ENCODE measurements at places on chromosomes 4 and X.
A peak's percentile ranks its signal among the peaks of the same experiment; 100 is the strongest.

DNA sequence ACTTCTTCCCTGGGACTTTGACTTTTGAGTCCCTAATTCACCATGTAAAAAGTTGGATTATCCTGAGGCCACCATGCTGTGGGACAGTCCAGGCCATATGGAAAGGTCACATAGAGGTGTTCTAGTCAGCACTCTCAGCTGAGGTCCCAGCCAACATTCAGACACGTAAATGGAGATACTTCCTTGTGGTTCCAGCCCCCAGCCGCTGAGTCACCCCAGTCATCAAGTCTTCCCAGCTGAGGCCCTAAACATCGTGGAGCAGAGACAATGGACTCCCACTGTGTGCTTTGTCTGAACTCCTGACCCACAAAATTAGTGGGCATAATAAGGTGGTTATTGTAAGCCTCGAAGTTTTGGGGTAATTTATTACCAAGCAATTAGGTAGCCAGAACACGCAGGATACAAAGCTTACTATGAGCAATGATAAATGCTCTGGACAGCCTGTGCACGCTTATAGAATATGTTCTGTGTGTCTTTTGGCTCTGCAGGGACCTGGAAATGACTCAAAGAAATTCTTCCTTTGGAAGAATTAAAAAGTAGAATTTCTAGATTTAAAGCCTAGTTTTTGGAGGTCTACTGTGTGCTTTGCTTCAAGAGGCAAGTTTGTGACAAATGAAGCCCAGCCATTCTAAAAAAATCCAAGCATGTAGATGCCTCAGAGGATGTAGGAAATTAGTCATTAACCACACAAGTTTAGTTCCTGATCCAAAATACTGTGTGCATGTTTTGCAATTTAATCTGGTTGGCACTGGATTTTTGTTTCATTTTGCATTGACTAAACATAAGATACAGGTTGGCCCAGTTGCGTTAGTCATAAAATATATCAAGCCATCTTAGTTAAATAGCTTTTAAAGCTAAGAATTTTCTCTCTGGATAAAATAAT lies 33.2 kb upstream of the SLC9A7 start:
- H3K27me3 ChIP-seq, result no peaks in the 10 kb centered on the region
- no peak for DNase-seq
- no peak overlapping the region for H3K4me3 ChIP-seq
- H3K4me1 ChIP-seq, result no peaks in the 10 kb centered on the region

GRCh38 chrX:39905538-39905891 lies 192.2 kb downstream of the BCOR start:
- H3K27ac ChIP-seq, result peak overlapping the region; percentile 12
- no peaks in the 10 kb centered on the region for H3K27me3 ChIP-seq
- DNase-seq, result no peak

DNA sequence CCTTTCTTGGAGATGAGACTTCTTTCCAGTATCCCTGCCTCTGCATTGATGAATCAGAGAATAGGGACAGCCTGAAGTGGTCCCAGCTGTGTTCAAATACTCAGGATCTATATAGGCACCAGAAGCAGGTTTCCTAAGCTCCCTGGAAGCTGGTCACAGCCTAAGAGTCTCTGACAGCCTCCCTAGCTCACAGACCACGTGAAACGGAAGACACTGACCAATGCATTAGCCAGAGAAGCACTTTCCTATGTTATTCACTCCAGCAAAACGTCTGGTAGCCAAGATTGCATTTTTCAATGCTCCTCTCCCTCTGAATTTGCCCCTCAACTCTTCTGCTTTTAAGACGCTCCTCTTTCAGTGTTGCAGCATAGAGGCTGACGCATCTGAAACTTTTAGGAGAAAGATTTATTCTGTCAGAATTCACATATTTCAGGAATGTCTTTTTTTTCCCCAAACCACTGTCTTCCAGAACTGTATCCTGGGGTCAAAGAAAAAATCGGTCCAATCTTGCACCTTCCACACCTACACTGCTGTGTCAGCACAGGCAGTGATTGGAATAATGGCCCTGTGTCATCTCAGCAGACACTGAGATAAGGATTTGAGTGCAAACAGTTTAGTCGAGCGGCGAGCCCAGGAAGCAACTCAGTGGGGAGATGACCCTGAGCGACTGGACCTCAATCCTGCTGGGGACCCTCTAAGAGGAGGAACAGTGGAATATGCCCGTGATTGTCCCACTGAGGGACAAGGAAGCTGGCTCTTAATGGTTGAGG lies 109.4 kb downstream of the SMIM20 start:
- H3K4me3 ChIP-seq, result no peak overlapping the region
- DNase-seq, result no peak
- no peaks in the 10 kb centered on the region for H3K36me3 ChIP-seq
- H3K4me1 ChIP-seq, result peaks cover 23% of the 10 kb centered on the region

DNA sequence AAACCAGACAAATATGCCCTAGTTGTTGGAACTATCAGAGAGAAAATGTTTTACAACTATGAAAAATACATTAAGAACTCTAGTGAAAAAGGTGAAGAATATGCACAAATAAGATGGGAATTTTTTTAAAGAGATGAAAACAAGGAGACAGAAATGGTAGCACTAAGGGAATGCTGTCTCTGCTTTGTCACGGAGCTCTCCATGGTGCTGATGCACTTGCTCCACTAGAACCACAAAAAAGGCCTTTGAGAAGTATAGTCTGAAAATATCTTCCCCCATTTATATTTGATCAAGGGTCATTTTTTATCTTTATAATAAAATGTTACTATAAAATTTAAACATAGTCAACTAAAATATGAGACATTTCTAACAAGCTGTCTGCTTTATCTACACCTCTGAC lies 1655.5 kb upstream of the AGA start:
- H3K27me3 ChIP-seq, result no peaks in the 10 kb centered on the region
- no peaks in the 10 kb centered on the region for H3K4me1 ChIP-seq
- no peak for DNase-seq
- no peak overlapping the region for H3K27ac ChIP-seq
- no peak overlapping the region for H3K4me3 ChIP-seq
